ENCODE measurements at places on chromosomes 6 and 20. TPM values are rescaled to one million over a fixed set of nuclear protein-coding genes. Genes with fewer than 3 reads are reported as not detected.

Gene TMEM200A
- 1.5 TPM for total RNA-seq

Gene MUC22
- not detected for total RNA-seq

Gene PHACTR3
- total RNA-seq, result not detected

Gene SLC17A9
- total RNA-seq, result 6.8 TPM

Gene GRIK2
- 0.51 TPM for total RNA-seq

Gene HDGFL1
- total RNA-seq, result not detected

Gene IL17A
- total RNA-seq, result not detected

Gene ATG5
- 37.0 TPM for total RNA-seq

Gene ABT1
- 9.1 TPM for total RNA-seq

Gene WFDC5
- not detected for total RNA-seq

Gene FOXC1
- total RNA-seq, result 11.3 TPM

Gene CST5
- not detected for total RNA-seq

Gene SEC23B
- 35.9 TPM for total RNA-seq

Gene TREML2
- total RNA-seq, result 0.22 TPM

Gene ARG1
- not detected for total RNA-seq

Gene CD40
- total RNA-seq, result 9.5 TPM

Gene TPMT
- 12.2 TPM for total RNA-seq

Gene ULBP2
- total RNA-seq, result 0.75 TPM

Gene UBD
- total RNA-seq, result not detected

Gene GPR6
- not detected for total RNA-seq

Gene GPSM3
- 12.3 TPM for total RNA-seq

Gene PHIP
- 41.6 TPM for total RNA-seq

Gene TTK
- 2.7 TPM for total RNA-seq

Gene TINAG
- not detected for total RNA-seq

Gene C20orf202
- not detected for total RNA-seq

Gene RAD21L1
- not detected for total RNA-seq

Gene GOPC
- 29.1 TPM for total RNA-seq

Gene HLA-DMB
- total RNA-seq, result 40.5 TPM

Gene SLC35D3
- not detected for total RNA-seq

Gene SIRPB2
- total RNA-seq, result 8.5 TPM

Gene CTSZ
- 185 TPM for total RNA-seq

Gene CRYBG1
- 42.1 TPM for total RNA-seq

Gene FLRT3
- total RNA-seq, result not detected

Gene VWA7
- not detected for total RNA-seq

Gene BLTP3A
- total RNA-seq, result 17.6 TPM

Gene NRSN1
- 0.34 TPM for total RNA-seq

Gene RIMS4
- total RNA-seq, result 0.34 TPM

Gene ULBP1
- total RNA-seq, result not detected

Gene IPCEF1
- total RNA-seq, result 0.82 TPM

Gene STX11
- 45.4 TPM for total RNA-seq

Gene FOXQ1
- not detected for total RNA-seq

Gene TRIM15
- not detected for total RNA-seq

Gene SLC17A3
- not detected for total RNA-seq

Gene KCNK16
- total RNA-seq, result not detected

Gene TRAPPC3L
- total RNA-seq, result not detected

Gene ZBTB9
- 2.2 TPM for total RNA-seq

Gene SMLR1
- not detected for total RNA-seq

Gene APOM
- total RNA-seq, result 4.4 TPM

Gene FERMT1
- total RNA-seq, result 0.22 TPM

Gene RBBP8NL
- not detected for total RNA-seq

Gene MYL9
- 56.8 TPM for total RNA-seq

Gene ENPP5
- 0.38 TPM for total RNA-seq

Gene PROKR2
- not detected for total RNA-seq
